Activated CD4-positive, alpha-beta T cell treated with anti-CD3 and anti-CD28 coated beads for 1 hour (primary cell): ENCODE measurements at places on chromosomes 4 and X.
A peak's percentile ranks its signal among the peaks of the same experiment; 100 is the strongest.

GRCh38 chrX:2193273-2193592 is 307.5 kb downstream of the DHRSX start:
- DNase-seq = no peak

- DNase-seq = no peak
Measured at GRCh38 chr4:146311238-146311970, 97.1 kb downstream of the REELD1 start.

- no peak for DNase-seq
Measured at GRCh38 chrX:13489454-13489853, 79.9 kb upstream of the EGFL6 start.

- DNase-seq = no peak
Measured at GRCh38 chr4:31417040-31417439, 696.9 kb downstream of the PCDH7 start.

GRCh38 chrX:24682739-24683432 is 10.8 kb upstream of the POLA1 start:
- DNase-seq = no peak

- DNase-seq = no peak
Measured at GRCh38 chrX:152915541-152916241, 17.8 kb downstream of the ZNF185 start.

- DNase-seq = no peak
Measured at GRCh38 chr4:31051151-31051550, 331.0 kb downstream of the PCDH7 start.

DNA sequence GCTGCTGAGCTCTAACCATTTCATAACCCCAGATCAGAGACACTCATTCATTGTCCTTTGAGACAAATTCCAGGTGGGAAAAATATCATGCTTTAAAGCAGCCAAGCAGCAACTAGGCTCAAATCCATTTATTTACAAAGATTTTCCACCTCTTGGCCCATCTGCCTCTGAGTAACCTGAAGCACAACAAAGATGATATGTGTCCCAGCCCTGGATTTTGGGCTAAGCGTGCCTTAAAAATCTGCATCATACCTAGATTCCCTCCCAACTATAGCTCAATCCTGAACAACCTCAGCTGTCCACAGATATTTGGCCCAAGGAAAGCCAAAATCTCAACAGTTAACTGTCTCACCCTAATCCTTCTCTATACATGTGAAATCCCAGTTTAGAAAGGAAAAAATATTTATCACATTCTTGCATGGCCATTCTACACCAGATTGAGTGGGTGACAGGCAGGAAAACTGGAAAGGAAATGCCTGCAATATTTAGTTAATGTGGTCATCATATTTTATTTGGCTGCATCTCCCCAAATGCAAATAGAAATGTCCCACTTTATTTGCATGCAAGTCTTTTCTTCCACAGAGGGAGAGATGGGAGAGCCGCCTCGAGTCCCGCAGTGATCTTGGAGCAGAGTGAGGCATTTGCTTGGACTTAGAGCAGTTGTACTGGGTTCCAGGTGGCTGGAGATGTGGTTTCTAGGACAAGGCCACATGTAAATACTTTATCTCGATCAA is 146.4 kb upstream of the EOLA2 start:
- no peak for DNase-seq

GRCh38 chrX:39762266-39762841 is 335.4 kb downstream of the BCOR start:
- no peak for DNase-seq

DNA sequence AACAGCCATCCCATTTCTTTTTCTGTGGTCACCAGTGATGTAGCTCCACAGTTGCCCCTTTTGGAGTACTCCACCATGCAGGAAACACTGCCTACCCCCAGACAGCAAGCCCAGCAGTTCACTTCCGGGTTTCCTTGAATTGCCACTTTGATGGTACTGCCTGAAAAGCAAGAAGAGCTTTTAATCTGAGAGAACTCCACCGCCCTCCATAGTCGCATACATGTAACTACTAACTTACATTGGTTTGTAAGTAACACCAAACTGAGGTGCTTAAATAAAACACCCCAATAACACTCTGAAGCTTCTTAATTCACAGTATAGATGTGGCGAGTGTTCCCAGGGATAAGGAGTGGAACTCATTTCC is 53.6 kb upstream of the HPSE start:
- DNase-seq = no peak

DNA sequence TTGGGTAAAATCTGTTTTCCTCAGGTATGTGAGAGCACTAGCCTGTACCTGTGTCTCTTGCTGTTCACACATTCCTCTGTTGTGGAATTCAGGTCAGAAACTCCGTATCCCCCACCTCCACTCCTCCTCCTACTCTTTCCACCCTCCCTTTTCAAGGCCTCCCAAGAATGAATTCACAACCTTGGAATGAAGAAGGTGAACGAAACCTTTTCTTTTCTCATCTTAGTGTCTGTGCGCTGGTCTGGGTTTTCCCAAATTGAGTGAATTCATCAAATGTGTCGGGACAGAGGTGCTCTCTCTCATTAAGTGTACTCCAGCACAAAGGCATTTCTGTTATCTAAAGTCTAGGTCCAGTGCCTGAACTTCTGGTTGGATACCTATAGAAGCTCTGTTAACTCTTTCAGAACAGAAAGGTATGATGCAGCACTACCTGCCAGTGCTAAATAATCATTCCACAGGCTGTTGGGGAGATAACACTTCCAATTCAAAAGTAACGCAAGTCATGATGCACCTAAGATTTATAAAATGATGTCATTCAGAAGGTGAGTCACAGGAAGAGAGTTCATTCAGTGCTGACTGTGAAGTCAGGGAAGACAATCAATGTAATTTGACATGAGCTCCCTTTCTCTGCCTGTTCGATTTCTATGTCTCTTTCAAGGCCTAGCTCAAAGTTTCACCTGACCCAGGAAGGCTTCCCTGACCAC is 41.9 kb downstream of the COL4A6 start:
- DNase-seq = no peak

DNA sequence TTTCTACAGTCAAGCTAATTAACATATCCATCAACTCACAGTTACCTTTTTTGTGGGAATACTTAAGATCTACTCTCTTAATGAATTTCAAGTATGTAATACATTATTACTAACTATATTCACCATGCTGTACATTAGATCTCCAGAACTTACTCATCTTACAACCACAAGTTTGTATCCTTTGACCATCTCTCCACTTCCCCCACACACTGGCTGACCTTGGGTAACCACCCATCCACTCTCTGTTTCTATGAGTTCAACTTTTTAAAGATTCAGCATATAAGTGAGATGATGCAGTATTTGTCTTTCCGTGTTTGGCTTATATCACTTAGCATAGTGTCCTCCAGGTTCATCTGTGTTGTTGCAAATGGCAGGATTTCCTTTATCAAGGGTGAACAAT is 30.5 kb upstream of the MAGED1 start:
- no peak for DNase-seq

GRCh38 chrX:48489892-48490291 is 13.9 kb downstream of the FTSJ1 start:
- no peak for DNase-seq

- no peak for DNase-seq
Measured at GRCh38 chrX:79146640-79147390, 2.3 kb downstream of the GPR174 start.

DNA sequence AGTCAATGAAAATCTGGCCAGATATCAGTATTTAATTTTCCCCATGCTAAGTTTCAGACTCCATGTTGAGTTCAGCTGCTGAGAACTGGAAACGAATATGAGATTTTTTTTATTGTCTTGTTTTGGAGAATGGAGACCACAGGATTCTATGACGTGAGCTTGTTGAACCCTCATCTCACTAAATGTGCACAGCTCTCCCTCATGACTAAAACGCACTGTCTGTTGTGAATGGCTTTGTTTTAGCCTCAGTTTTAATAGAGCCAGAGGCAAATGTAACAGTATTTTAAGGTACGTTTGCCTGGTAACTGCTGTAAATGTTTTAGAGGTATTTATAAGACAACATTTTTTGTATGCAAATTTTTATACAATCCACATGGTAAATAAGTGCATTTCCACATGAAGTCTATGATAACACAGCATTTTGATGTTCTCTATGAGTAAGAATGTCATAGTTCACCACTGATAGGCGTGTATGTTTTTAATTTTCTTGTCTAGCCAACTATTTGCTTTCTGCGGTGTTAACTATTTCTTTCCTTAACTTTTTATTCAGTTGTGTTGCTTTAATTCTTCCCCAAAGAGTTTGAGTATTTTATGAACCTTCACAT is 1159.3 kb upstream of the TENM3 start:
- DNase-seq = no peak

- no peak for DNase-seq
Measured at GRCh38 chr4:25929298-25929686, 15.3 kb downstream of the SMIM20 start.

GRCh38 chr4:142406917-142407501 is 439.1 kb downstream of the INPP4B start:
- DNase-seq = no peak

DNA sequence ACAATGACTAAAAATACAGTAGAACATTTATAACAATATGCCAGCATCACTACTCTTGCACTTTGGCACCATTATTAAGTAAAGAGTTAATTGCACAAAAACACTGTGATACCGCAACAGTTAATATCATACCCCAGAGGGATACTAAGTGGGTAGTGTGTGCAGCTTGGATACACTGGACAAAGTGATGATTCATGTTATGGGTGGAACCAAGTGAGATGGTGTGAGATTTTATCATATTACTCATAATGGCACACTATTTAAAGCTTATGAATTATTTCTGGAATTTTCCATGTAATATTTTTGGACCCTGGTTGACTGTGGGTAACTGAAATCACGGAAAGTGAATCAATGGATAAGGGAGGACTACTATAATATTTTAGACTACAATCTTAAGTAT is 265.3 kb downstream of the PCDH18 start:
- DNase-seq = no peak

DNA sequence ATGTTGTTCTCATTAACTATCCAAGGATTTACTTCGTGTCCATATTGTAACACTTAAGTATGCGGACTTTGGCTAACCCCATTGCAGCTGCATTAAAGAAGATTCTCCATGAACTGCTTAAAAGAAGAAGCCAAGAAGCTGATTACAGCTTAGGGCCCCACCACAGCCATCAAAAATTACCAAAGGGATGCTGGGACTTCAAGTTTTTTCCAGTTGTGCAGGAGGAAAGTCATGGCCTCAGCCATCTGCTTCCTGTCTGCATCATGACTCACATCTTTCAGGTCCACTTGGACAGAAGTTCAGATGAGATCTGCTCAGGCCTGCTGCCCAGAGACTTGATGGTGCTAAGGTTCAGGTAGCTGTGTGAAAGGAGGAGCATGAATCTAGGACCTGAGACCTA is 38.8 kb upstream of the CAPN6 start:
- DNase-seq = no peak

DNA sequence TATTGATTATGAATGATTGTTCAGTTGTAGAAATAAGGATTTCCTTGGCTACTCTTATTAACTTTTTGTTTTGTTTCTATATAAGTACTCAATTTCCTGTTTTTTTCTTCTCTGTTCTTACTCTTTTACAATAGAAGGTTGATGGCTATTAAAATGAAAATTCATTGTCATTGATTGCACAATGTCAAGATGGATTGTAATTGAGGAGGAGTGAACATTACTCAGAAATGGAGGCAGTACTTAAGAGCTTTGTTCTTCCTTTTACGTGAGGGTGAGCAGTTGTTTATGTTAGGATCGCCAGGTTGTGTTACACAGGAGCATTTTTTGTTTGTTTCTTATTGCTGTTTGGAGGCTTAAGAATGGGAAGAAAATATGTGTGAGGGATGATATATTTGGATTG is 2062.4 kb downstream of the ARAP2 start:
- DNase-seq = no peak

DNA sequence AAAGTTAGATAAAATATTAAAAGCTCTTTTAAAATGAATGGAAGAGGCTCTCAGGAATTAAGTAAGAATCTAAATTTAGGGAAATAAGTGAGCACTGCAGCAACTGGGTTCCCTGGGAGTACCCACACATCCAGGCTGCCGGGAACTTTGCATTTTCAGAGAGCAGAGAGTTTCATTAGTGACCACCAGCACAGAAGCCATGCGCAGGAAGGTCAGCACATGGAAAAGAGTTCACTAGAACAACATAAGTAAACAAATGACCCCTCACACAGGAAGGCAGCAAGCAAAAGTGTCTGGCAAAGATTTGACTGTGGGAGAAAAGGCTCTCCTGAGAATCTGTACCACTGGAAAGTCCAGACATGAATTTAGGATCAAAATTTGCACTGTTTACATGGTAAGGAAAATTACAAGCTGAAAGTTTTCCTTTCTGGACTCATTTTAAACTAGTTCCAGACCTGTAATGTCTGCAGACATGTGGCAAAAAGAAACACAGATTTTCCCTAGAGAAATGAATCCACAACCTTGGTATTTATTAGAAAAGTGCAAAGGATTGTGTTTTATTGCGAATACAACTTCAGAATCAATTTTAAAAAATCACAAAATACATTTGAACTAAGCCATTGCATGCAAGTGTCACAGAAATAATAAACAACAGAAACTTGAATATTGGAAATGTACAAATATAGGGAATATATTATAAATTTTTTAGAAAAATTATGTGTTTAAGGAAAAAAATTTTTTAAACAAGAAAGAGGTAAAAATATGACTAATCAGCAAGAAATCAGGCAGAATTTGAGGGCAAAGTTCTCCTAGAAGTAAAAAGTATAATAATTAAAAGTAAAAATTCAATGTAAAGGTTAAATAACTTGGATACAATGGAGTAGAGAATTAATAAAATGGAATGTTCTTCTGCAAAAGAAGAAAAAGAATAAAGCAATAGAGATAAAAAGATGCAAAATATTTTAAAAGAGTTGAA is 18.4 kb upstream of the MYOZ2 start:
- DNase-seq = no peak

GRCh38 chr4:186829740-186830449 is 106.2 kb upstream of the FAT1 start:
- DNase-seq = no peak

DNA sequence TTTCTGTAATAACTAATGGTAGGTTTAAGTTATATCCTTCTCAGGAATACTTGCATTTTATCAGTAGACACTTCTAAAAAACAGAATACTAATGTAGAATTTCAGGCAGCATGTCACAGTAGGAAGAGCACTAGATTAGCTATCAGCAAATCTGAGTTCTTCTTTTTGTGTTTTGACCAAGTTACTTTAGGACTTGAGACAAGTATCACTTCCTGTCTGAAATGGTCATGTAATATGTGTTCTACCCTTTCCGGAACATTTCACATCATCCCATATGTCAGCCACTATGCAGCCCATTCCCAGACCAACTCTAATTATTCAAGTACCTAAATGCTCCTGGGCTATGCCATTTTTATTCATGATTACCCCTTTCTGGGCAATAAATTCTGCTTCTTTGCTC is 401.8 kb upstream of the RPS6KA3 start:
- no peak for DNase-seq

DNA sequence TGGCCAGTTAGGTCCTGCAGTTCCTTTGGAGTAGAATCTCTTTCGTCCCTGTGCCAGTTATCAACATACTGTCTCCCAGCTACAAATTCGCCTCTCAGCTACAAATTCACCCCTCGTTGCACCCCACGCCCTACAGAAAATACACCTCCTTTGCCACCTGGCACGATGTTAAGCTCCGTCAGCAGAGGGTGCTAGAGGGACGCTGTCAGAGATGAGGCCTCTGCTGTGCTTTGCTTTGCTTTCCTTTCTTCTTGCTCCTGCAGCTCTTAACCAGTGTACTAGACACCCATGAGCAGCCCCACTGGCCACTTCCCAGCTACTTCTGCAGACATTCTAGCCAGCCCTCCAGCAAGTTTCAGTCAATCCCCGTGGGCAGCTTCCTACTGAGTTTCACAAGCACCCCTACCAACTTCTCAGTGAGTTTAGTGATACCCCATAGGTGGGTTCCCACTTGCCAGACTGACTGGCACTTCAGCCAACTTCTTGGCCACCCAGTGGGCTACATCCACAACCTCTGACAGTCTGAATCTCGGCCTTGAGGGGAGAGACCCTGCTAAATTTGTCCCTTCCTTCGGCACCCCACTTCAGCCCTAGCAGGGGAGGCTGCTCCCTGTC is 21.8 kb downstream of the HAUS3 start:
- DNase-seq = peak; percentile 68
